HAP-1 (cell line): ENCODE measurements at places on chromosomes 4 and X.
A peak's percentile ranks its signal among the peaks of the same experiment; 100 is the strongest.

- DNase-seq: no peak
Observed at GRCh38 chr4:113457886-113458285, 303.7 kb downstream of the CAMK2D start.

DNA sequence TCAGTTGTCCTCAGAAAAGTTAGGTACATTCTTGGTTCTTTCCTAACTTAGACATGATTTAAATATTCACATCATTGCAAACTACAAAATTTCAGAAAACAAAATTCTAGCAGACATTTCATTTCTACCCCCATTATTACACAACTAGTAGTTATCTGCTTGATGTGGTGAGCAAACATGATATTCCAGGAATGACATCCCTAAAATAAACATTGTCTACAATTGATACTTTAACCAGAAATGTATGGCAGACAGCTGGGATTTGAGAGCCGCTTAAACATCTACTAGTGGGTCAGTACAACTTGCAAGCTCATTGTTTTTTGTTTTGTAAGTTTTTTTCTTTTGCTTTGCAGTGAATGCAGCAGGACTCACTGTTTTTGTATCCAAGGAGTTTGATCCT, 32.1 kb upstream of the AMBN start:
- DNase-seq: no peak

DNA sequence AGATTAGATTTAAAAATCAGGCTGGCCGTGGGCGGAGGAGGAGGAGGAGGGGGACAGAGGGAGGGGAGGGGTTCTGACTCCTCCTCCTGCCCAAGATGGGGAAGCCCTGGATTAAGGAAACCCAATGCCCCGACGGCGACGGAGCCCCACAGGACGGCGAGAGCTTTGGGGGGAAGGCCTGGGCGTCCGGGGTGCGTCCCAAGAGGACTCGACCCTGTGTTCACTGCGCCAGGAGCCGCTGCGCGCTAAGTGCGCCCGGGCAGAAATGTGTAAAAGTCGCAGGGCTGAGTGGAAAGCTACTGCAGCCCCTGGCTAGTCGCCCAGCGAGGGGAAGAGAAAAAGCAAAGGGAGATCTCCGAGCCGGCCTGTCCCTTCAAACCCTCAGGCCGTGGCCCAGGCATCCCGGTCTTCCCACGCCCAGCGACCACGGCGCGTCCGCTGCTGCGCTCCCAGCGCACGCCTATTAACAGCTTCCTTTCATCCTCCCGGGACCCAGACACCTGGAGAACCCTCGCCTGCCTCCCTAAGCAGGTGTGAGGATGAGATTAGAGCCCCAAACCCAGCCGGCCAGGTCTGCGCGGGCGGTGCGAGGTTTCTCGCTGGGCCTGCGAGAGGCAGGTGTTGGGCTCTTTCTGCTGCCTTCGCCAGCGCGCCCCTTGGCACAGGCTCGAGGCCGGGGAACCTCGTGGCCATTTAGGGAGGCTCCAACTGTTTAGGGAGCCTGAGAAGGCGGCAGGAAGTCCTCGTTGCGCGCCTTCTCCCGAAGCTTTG, 1.4 kb upstream of the RPS6KA3 start:
- no peak for DNase-seq

- no peak for DNase-seq
Observed at GRCh38 chrX:13074297-13075262, 30.2 kb upstream of the FAM9C start.

DNA sequence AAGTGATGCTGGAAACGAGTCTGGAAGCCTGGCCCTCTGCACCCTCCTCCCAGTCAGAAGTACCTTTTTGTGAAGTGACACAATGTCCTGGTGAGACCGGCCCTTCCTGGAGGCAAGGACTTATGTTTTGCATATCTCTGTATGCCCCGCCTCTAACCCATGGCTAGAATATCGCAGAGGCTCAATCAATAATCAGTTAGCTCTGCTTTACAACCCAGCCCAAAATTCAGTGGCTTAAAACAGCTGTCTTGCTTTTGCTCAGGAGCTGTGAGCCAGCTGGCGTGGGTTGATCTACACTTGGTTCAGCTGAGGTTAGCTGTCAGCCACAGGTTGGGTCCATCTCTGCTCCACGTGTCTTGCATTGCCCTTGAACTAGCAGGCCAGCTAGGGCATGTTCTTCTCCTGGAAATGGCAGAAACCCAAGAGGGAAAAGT, 98.8 kb upstream of the METTL14 start:
- peak; percentile 12 for DNase-seq

GRCh38 chrX:54540289-54540688, 10.3 kb downstream of the GNL3L start:
- no peak for DNase-seq

- no peak for DNase-seq
Observed at GRCh38 chrX:150429594-150429993, 66.5 kb downstream of the MAMLD1 start.

DNA sequence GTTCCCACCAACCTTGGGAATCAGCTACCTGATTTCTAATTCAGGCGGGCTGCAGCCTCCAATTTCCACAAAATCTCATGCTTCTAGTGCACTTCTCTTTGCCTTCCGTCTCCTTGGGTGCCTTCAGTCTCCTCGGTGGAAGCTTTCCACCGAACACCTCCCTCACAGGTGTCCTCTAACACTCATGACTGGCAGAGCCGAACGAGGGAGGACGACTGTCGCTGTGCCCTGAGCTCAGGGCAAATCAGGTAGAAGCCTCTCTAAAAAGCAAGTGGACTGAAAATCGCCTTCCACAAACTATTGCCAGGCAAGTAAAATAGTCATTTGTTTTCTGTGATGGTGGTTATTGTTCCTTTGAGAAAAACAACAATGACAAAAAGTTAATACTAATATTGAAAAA, 176.1 kb upstream of the PPARGC1A start:
- DNase-seq: no peak

DNA sequence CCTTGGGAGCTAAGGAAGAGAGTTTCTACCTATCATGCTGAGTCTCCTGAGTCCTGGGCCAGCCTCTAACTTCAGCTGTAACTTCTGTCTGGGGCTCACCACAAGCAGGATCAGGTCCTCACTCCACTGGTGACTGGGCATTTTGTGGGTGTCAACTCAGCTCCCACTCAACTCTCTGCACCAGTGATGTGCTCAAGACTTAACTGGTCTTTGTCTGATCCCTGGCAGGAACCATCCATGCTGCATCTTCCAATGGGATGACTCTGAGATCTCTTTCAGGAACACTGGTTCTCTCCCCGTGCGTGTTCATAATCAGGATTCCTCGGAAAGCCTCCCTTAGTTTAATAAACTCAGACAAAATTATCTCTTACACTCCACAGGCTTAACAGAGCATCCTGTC, 82.3 kb downstream of the COMMD8 start:
- no peak for DNase-seq

- DNase-seq: no peak
Observed at GRCh38 chrX:105973387-105973739, 65.2 kb downstream of the SERPINA7 start.

- DNase-seq: no peak
Observed at GRCh38 chrX:129235903-129236302, 287.4 kb downstream of the SMARCA1 start.

DNA sequence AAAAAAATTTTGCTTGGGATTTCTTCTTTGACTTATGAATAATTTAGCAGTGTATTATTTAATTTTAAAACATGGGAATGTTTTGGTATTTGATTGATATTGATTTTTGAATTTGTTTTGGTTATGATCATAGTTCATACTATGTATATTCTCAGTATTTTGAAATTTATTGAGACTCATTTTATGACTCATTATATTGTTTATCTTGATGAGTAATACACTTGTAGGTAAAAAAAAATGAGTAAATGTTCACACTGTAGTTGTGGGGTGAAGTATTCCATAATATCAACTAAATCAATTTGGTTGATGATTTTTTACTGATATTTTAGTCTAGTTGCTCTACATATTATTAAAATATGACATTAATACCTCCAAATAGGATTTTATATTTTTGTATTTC, 1142.2 kb downstream of the ADGRL3 start:
- DNase-seq: no peak

- no peak for DNase-seq
Observed at GRCh38 chr4:150462743-150463142, 119.2 kb upstream of the MAB21L2 start.
